HepG2 (cell line): ENCODE measurements at places on chromosomes 7 and 10. TPM values are rescaled to one million over a fixed set of nuclear protein-coding genes. Genes with fewer than 3 reads are reported as not detected.

Gene NKX2-3
- not detected in 2 replicates for polyA plus RNA-seq

GRCh38 chr7:1985936-1986335 lies 246.8 kb downstream of the MAD1L1 start:
- no peak for DNase-seq

DNA sequence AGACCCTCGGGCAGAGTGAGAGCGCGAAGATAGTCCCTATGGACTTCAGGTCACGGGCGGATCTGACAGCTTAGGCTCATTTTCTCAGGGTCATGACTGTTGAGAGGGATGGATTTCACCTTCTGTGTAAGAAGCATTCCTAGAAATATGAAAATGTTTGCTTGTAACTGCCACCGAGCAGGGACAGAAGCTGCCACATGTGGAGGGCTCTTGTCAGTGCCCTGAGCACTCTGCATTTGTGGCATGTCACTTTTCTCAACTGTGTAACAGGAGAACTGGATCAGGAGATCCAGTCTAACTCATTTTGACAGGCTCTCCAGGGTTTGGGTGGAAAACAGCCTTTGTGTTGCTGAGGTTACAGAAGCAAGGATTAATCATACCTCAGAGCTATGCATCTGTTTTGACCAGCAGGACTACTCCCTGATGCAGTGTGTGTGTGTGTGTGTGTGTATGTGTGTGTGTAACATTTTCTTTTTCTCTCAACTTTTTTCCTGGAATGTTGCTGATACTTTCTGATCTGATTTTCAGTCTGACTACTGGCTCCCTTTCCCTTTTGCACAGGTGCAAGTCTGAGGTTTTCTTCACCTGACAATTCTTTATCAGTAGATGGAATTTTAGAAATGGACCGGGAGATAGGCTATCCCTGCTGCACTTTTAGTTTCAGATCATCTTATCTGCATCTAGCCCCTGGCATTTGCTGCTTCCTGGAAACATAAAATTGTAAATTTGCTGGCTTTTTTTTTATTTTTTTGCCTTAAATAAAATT lies 183.3 kb downstream of the STK31 start:
- no peak for DNase-seq

Gene RBP4
- polyA plus RNA-seq, result 931 and 1,080 TPM in 2 replicates

Gene PGAM2
- 0.18 TPM in 1 of 2 replicates, not detected in the other for polyA plus RNA-seq

Gene GPAM
- polyA plus RNA-seq, result 36.8 and 43.0 TPM in 2 replicates

Gene SCIN
- polyA plus RNA-seq, result not detected in 2 replicates

Gene SCART1
- polyA plus RNA-seq, result 1.1 and 1.4 TPM in 2 replicates

DNA sequence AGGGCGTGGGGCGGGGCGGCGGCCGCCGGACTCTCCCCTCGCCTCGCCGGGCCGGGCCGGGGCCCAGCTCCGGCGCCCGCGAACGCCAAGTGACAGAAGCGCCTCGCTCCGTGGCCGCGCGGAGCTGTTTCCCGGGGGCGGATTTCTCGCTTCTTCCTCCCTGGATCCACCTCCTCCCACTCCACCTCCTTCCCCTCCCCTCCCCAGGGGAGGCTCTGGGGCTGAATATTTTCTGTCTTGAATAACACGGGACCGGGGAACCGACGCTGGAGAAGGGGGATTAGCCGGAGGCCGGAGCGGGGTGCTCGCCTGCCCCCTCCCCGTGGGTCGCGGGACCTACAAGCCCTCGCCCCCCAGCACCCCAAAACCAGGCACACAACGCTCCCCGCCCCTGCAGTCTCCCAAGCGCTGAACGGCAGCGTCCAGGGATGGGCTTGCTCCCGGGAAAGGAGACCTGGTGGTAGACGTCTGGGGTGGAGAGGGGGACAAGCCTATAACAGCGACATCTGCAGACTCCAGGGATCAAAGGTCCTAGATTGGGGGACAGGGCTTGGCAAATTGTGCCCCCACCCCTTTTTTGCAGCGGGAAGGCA lies at the start of gene ARHGAP21:
ARHGAP21 (minus strand) TSS at position 100 of the 593 bp plus-strand sequence. CDS start 1,988 bp downstream, outside the sequence.
- DNase-seq, result no peak

DNA sequence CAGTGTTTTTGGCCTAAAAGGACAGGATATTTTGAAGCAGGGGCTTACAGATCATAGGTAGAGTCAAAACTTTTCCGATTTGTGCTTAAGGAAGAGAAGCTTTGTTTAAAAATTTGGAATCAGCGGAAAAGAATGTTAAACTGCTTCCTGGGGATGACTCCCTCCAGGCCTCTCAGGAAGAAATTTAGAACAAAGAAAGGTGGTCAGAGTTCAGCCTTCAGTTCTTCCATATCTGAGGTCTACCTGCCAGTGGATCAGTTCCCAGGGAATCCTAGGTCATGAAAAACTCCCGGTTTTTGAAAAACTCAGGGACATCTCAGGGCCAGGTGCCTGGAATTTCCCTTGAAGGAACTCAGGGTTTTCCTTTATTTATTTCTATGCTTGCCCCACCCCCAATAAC lies 100.3 kb downstream of the MCU start:
- DNase-seq, result no peak
